MCF 10A (cell line): ENCODE measurements at places on chromosomes 1 and 21.

- H3K4me3 ChIP-seq = no peak overlapping the region
- no peak overlapping the region for H3K27ac ChIP-seq
- DNase-seq = no peak
- no peaks in the 10 kb centered on the region for H3K4me1 ChIP-seq
Observed at GRCh38 chr1:229181419-229181818, 89.5 kb upstream of the RAB4A start.

DNA sequence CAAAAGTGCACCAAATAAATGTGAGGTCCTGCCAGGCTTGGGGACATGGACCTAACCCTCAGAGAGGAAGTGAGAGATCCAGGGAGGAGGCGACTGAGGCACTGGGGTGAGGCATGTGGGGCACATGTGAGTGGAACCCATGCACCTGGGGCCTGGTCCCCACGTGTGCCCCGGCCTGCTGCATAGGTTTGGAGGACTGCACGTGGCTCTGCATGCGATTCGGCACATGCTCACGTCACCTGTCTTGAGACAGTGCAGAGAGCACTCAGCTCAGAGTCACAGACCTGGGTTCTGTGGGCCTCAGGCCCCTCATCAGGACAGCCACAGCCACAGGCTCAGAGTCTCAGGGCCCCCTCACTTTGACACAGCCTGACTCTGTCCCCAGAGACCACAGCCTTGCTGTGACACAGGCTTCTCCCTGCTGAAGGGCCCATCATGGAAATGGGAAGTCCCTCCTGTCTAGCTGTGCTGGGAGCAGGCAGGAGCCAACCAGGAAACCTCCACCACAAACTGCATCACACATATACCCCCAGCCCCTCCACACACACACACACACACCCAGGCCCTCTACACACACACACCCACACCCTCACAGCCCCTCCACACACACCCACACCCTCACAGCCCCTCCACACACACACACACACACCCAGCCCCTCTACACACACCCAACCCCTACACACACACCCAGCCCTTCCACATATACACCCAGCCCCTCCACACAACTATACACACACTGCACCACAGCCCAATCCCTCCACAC, 48.2 kb downstream of the SLC9A1 start:
- peaks cover 9% of the 10 kb centered on the region for H3K4me1 ChIP-seq
- no peak for DNase-seq
- no peaks in the 10 kb centered on the region for H3K27me3 ChIP-seq
- no peak overlapping the region for H3K4me3 ChIP-seq
- H3K36me3 ChIP-seq = peaks cover 14% of the 10 kb centered on the region

GRCh38 chr1:163203561-163203960, 845 bp upstream of the RGS5 start:
- no peak for DNase-seq
- no peak overlapping the region for H3K27ac ChIP-seq
- no peak overlapping the region for H3K4me3 ChIP-seq
- H3K36me3 ChIP-seq = no peaks in the 10 kb centered on the region
- no peaks in the 10 kb centered on the region for H3K27me3 ChIP-seq

DNA sequence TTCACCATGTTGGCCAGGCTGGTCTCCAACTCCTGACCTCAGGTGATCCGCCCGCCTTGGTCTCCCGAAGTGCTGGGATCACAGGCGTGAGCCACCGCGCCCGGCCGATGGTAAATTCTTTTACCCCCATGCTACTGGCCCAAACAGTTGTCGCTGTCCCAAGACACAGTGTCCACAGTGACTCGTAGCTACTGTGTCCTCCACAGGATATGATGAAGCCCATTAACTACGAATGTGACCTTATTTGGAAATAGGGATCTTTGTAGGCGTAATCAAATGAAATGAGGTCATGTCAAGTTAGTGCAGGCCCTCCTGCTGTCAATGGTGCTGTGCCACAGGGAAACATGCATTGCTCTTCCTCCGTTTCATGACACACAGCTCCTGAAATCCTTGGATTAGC, 8.5 kb downstream of the FNDC10 start:
- no peak for DNase-seq
- H3K36me3 ChIP-seq = no peaks in the 10 kb centered on the region
- H3K27ac ChIP-seq = no peak overlapping the region
- no peaks in the 10 kb centered on the region for H3K27me3 ChIP-seq
- no peak overlapping the region for H3K4me3 ChIP-seq

DNA sequence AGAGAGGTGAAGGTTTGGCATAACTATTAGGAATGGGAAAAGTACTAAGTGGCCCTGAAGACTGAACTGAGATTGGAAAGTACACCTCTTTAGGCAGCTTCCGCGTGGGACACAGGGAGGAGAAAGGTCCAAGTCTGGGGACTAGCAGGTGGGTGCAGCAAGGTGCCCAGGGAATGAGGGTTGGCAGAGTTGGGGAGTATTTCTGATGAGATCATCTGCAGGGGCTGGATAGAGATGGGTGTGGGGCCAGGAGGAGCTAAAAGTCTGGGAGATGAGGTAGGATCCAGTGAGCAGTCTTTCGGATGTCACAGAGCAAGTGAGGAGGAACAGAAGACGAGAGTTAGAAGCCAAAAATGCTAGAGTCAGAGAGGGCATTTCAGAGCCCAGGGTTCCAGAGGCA, 36.1 kb downstream of the CDCA8 start:
- no peaks in the 10 kb centered on the region for H3K4me1 ChIP-seq
- peaks cover 5% of the 10 kb centered on the region for H3K36me3 ChIP-seq
- H3K27ac ChIP-seq = no peak overlapping the region

DNA sequence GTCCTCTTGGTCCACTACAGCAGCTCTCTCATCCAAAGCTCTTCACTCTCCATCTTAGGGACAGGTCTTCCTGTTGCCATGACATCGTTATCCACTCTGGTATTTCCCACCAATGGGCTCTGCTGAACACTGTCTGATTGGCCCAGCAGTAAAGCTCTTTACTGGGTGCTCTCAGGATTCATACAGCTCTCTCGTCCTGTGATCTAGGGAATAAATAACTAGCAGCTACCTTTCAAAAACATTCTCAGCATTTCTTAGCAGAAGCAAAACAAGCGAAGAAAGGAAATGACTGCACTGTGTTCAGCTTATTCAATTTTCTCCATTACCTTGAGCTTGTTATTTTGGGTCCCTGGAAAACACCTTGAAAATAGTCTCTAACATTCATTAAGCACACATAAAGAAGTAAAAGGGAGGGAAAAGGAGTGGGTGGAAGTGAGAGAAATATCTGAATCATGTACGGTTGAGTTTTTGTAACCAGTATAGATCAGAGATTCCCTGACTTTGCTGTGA, 163.4 kb upstream of the SGIP1 start:
- peaks cover 83% of the 10 kb centered on the region for H3K36me3 ChIP-seq
- H3K27ac ChIP-seq = no peak overlapping the region
- H3K4me1 ChIP-seq = peaks cover 8% of the 10 kb centered on the region
- H3K27me3 ChIP-seq = no peaks in the 10 kb centered on the region

GRCh38 chr21:36211660-36212512, 55.3 kb downstream of the DOP1B start:
- no peaks in the 10 kb centered on the region for H3K27me3 ChIP-seq
- H3K36me3 ChIP-seq = peaks cover 6% of the 10 kb centered on the region
- DNase-seq = peak; percentile 28
- H3K4me1 ChIP-seq = peaks cover 16% of the 10 kb centered on the region
- H3K4me3 ChIP-seq = no peak overlapping the region
- no peak overlapping the region for H3K27ac ChIP-seq

GRCh38 chr1:85078903-85079302, 30.6 kb upstream of the MCOLN3 start:
- H3K27ac ChIP-seq = no peak overlapping the region
- no peak overlapping the region for H3K4me3 ChIP-seq
- H3K4me1 ChIP-seq = no peaks in the 10 kb centered on the region
- peak; percentile 25 for DNase-seq
- peaks cover 5% of the 10 kb centered on the region for H3K36me3 ChIP-seq
- no peaks in the 10 kb centered on the region for H3K27me3 ChIP-seq

GRCh38 chr1:174366946-174367345, 80.8 kb upstream of the GPR52 start:
- H3K27ac ChIP-seq = no peak overlapping the region
- H3K4me3 ChIP-seq = no peak overlapping the region
- H3K27me3 ChIP-seq = no peaks in the 10 kb centered on the region
- H3K36me3 ChIP-seq = no peaks in the 10 kb centered on the region
- no peaks in the 10 kb centered on the region for H3K4me1 ChIP-seq
